ENCODE measurements at places on chromosomes 5 and 9. TPM values are rescaled to one million over a fixed set of nuclear protein-coding genes. Genes with fewer than 3 reads are reported as not detected.

CCDC69 gene
- 53.4 TPM for total RNA-seq

DYNC2I2 gene
- total RNA-seq: 36.1 TPM

CTXN3 gene
- not detected for total RNA-seq

SPATA31D4 gene
- not detected for total RNA-seq

MPDZ gene
- 27.6 TPM for total RNA-seq

ARID3C gene
- not detected for total RNA-seq

CDX1 gene
- total RNA-seq: not detected

DAPK1 gene
- total RNA-seq: 100 TPM

TXNDC8 gene
- total RNA-seq: not detected

DMGDH gene
- total RNA-seq: 3.8 TPM

COL27A1 gene
- total RNA-seq: 59.2 TPM

ADGRD2 gene
- total RNA-seq: 0.29 TPM

TENT4A gene
- total RNA-seq: 28.9 TPM

TMEM171 gene
- total RNA-seq: 2.4 TPM

ARL15 gene
- 48.0 TPM for total RNA-seq

CD14 gene
- 17.3 TPM for total RNA-seq

RORB gene
- total RNA-seq: 3.0 TPM

CDH6 gene
- 3.4 TPM for total RNA-seq

C9orf152 gene
- total RNA-seq: 6.7 TPM

LRRC26 gene
- total RNA-seq: not detected

TMEM174 gene
- total RNA-seq: not detected

GIN1 gene
- total RNA-seq: 11.9 TPM

FOXD4L5 gene
- total RNA-seq: 0.21 TPM

TMEM252 gene
- not detected for total RNA-seq

LRRC19 gene
- not detected for total RNA-seq

LHX6 gene
- total RNA-seq: 5.7 TPM

SELENOP gene
- total RNA-seq: 87.8 TPM

Measured in ureter (tissue), 1 donor.